WTC11 (cell line): ENCODE measurements at places on chromosomes 2 and 18.

- H3K4me3 ChIP-seq = peak overlapping the region; percentile 76
- H3K36me3 ChIP-seq = no peaks in the 10 kb centered on the region
- peaks cover 49% of the 10 kb centered on the region for H3K4me1 ChIP-seq
- no peak overlapping the region for H3K27ac ChIP-seq
These were observed 10.0 kb upstream of the GBX2 start for GRCh38 chr2:236177967-236178889.

- H3K27ac ChIP-seq = no peak overlapping the region
- H3K27me3 ChIP-seq = no peaks in the 10 kb centered on the region
- H3K36me3 ChIP-seq = peaks cover 3% of the 10 kb centered on the region; the same call in 1 of the 2 replicates
These were observed 137.9 kb downstream of the ATAD2B start for GRCh38 chr2:23789012-23789411.

- DNase-seq = no peak
- H3K27me3 ChIP-seq = no peaks in the 10 kb centered on the region
- peaks cover 10% of the 10 kb centered on the region; the same call in 1 of the 2 replicates for H3K4me1 ChIP-seq
- no peak overlapping the region for H3K4me3 ChIP-seq
- no peak overlapping the region for H3K27ac ChIP-seq
- H3K36me3 ChIP-seq = no peaks in the 10 kb centered on the region
These were observed 54.1 kb downstream of the FIGN start for GRCh38 chr2:163681745-163682144.

DNA sequence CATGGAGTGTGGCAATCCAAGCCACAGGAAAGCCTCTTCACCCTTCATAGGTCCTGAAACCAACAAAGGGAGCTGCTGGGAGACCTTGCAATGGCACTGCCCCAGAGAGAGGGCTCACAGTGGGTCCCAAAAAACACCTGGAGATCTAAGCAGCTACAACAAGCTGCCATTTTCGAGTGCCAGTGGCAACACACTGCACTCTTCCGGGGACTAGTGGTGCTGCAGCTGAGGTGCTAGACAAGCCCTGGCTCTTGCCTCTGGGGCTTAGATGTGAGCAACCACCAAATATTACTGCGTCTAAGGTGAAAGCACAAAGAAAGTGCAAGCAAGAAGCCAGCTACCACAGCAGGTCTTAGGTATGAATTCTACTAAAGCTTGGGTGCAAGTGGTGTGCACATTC is 192.9 kb downstream of the NOL4 start:
- 0 out of 2 replicates have a peak, but pooled peaks cover 4% of the 10 kb centered on the region for H3K4me1 ChIP-seq
- H3K27me3 ChIP-seq = no peaks in the 10 kb centered on the region
- no peak overlapping the region for H3K4me3 ChIP-seq
- no peak overlapping the region for H3K27ac ChIP-seq

GRCh38 chr2:2579814-2580213 is 248.7 kb upstream of the MYT1L start:
- no peak overlapping the region for H3K4me3 ChIP-seq
- DNase-seq = no peak
- no peaks in the 10 kb centered on the region for H3K36me3 ChIP-seq
- no peaks in the 10 kb centered on the region for H3K27me3 ChIP-seq

DNA sequence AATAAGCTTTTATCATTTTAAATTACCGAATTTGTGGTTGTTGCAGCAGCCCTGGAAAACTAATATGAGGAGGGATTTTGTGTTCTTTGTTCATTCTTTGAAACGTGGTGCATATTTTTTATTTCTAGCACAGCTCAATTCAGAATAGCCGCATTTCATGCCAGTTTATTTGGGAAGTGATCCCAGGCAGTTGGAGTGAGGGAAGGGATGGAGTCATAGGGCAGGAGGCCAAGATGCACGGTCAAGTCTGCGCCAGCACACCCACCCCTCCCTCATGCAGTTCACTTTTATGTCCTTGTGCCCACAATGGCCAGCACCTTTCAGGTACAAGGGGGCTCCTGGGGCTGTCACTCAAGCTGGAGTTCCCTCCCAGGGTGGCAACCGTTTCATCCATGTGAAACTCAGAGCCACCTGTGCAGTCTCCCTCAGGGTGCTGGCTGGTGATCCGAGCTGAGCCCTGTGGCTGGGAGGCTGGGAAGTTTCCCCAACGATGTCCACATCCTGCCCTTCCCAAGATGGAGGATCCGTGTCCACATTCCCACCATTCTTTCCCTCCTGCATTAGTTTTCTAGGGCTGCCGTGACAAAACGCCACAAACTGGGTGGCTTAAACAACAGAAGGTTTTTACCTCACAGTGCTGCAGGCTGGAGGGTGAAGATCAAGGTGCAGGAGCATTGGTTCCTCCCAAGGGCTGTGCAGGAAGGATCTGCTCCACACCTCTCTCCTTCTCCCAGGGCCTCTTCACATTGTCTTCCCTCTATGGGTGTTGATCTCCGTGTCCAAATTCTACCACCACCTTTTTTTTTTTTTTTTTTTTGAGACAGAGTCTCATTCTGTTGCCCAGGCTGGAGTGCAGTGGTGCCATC is 68.5 kb upstream of the ITGA6 start:
- peaks cover 5% of the 10 kb centered on the region for H3K4me1 ChIP-seq
- no peaks in the 10 kb centered on the region; the same call in 1 of the 2 replicates for H3K27me3 ChIP-seq
- H3K36me3 ChIP-seq = no peaks in the 10 kb centered on the region
- H3K4me3 ChIP-seq = no peak overlapping the region
- no peak for DNase-seq

- H3K4me3 ChIP-seq = no peak overlapping the region
- DNase-seq = no peak
- H3K36me3 ChIP-seq = no peaks in the 10 kb centered on the region
- H3K27me3 ChIP-seq = no peaks in the 10 kb centered on the region
These were observed 348.9 kb upstream of the RAB12 start for GRCh38 chr18:8260319-8260718.

DNA sequence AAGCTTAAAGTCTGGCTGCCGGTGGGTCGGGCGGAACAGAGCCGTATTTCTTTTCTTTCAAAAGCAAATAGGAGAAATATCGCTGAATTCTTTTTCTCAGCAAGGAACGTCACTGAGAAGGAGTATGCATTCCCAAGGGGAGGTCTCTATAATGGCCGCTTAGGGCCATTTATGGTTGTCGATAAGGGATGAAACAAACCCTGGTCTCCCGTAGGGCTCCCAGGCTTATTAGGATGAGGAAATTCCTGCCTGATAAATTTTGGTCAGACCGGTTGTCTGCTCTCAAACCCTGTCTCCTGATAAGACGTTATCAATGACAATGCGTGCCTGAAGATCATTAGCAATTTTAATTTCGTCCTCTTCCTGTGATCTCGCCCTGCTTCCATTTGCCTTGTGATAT is 227.7 kb upstream of the ZEB2 start:
- no peaks in the 10 kb centered on the region for H3K4me1 ChIP-seq
- H3K27me3 ChIP-seq = peaks cover 5% of the 10 kb centered on the region; the same call in 1 of the 2 replicates
- peak; percentile 46 for DNase-seq
- H3K27ac ChIP-seq = no peak overlapping the region

- no peak for DNase-seq
These were observed 27.4 kb upstream of the MRO start for GRCh38 chr18:50847192-50847591.

GRCh38 chr2:109402180-109402579 is 211.6 kb downstream of the SEPTIN10 start:
- no peak overlapping the region for H3K4me3 ChIP-seq
- H3K4me1 ChIP-seq = peaks cover 3% of the 10 kb centered on the region; the same call in 1 of the 2 replicates
- H3K27ac ChIP-seq = no peak overlapping the region

DNA sequence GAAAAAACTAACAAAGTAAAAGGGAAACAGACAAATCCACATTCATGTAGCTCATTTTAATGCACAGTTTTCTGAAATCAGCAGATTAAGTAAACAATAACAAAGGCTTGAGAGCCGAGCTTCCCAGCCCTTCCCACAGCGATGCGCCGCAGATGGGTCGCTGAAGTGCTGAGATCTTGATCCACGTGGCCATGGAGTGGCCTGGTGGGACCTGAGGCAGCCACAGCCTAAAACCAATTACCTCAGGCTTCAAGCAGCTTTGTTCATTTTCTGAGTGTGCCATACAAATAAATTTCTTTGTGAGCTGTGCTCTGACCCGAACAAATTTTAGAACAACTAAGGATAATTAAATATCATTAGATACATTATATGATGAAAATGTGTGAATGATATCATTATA is 25.6 kb upstream of the CYRIA start:
- H3K4me3 ChIP-seq = no peak overlapping the region
- no peak overlapping the region for H3K27ac ChIP-seq
- no peak for DNase-seq

DNA sequence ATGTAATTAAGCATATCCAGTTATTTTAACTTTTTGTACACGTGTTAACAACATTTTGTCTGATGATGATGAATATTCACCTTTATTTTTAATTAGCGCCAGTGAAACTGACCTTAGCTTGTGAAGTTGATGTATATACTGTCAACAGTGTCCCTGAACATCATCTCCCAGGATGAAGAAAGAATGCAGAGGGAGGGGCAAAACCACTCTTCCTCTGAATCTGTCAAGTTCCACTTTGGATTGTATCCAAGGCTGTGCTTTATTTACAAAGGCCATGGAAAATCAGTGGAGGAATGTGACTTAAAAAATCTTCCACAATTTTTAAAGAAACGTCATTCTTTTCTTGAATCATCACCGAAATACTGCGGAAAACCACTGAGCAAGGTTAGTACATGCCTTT is 4.5 kb upstream of the RMDN2 start:
- DNase-seq = no peak
- no peak overlapping the region for H3K4me3 ChIP-seq
- no peak overlapping the region for H3K27ac ChIP-seq
- H3K36me3 ChIP-seq = no peaks in the 10 kb centered on the region

DNA sequence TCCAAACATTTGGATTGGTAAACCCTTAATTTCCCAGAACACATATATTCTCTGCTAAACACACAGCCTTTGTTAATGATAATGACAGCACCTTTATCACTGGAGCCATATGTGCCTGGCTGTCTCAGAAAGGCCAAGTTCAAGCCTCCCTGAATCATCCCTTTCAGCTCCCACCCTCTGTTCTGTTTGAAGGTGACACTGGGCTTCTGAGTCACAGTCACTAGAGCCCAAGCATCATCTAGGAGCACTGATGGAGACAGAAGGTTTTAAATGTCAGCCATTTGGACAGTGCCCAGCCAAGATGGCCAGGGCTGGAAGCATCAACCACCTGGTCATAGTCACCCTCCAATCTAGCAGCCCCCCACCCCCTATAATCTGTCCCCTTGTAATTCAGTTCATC is 80.6 kb downstream of the NRP2 start:
- H3K4me3 ChIP-seq = no peak overlapping the region
- no peak for DNase-seq
- H3K27me3 ChIP-seq = no peaks in the 10 kb centered on the region; the same call in 1 of the 2 replicates
- no peaks in the 10 kb centered on the region; the same call in none of the 2 replicates for H3K36me3 ChIP-seq
- H3K4me1 ChIP-seq = peaks cover 31% of the 10 kb centered on the region

GRCh38 chr18:49137585-49137984 is 186.8 kb upstream of the SMAD7 start:
- H3K27ac ChIP-seq = no peak overlapping the region
- peaks cover 15% of the 10 kb centered on the region for H3K4me1 ChIP-seq
- no peak for DNase-seq
- no peak overlapping the region for H3K4me3 ChIP-seq

GRCh38 chr2:203500951-203501350 is 34.1 kb downstream of the RAPH1 start:
- no peak overlapping the region for H3K27ac ChIP-seq
- H3K4me3 ChIP-seq = no peak overlapping the region
- peaks cover 28% of the 10 kb centered on the region for H3K36me3 ChIP-seq
- DNase-seq = no peak
- H3K4me1 ChIP-seq = peaks cover 5% of the 10 kb centered on the region; the same call in 1 of the 2 replicates
- H3K27me3 ChIP-seq = no peaks in the 10 kb centered on the region

- no peaks in the 10 kb centered on the region for H3K4me1 ChIP-seq
- H3K27ac ChIP-seq = no peak overlapping the region
- H3K27me3 ChIP-seq = peaks cover 81% of the 10 kb centered on the region
- peaks cover 6% of the 10 kb centered on the region; the same call in 1 of the 2 replicates for H3K36me3 ChIP-seq
- DNase-seq = no peak
These were observed 108.9 kb downstream of the INHBB start for GRCh38 chr2:120454654-120455385.

GRCh38 chr2:1886405-1886992 is 142.2 kb upstream of the PXDN start:
- no peaks in the 10 kb centered on the region for H3K36me3 ChIP-seq
- peaks cover 6% of the 10 kb centered on the region; the same call in 1 of the 2 replicates for H3K4me1 ChIP-seq
- no peaks in the 10 kb centered on the region for H3K27me3 ChIP-seq
- no peak overlapping the region for H3K4me3 ChIP-seq

GRCh38 chr2:98805412-98806171 is 74.7 kb upstream of the MGAT4A start:
- no peak for DNase-seq
- H3K4me3 ChIP-seq = no peak overlapping the region
- peaks cover 19% of the 10 kb centered on the region; the same call in 1 of the 2 replicates for H3K4me1 ChIP-seq
- H3K27ac ChIP-seq = no peak overlapping the region

- H3K4me3 ChIP-seq = no peak overlapping the region
- H3K36me3 ChIP-seq = no peaks in the 10 kb centered on the region
- peaks cover 7% of the 10 kb centered on the region for H3K4me1 ChIP-seq
- H3K27ac ChIP-seq = no peak overlapping the region
- peaks cover 22% of the 10 kb centered on the region for H3K27me3 ChIP-seq
- DNase-seq = no peak
These were observed 72.3 kb downstream of the INHBB start for GRCh38 chr2:120418174-120418787.

DNA sequence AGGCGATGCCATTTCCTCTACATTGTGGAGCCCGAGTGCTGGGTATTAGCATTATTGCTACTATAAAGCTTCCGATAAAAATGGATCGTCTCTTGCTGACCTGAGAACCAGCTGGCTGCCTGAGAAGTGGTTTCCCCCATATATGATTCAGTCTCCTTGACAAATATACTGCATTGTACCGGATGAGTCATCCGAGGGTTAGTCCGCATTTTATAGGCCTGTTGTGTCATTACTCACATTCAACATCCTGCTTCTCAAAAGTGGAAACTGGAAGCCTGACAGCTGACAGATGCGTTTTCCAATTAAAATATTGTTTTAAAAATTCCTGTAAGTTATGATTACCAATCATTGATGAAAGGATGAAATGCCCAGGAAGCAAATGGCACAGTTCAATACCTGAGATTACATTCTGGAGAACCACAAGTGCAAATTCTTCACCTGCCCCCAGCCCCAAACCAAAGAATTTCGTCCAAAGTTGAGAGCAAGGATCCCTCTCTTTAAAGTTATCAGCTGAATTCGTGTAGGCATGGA is 65.7 kb downstream of the SPRED2 start:
- H3K27me3 ChIP-seq = no peaks in the 10 kb centered on the region
- no peak for DNase-seq
- no peak overlapping the region for H3K27ac ChIP-seq
- H3K4me3 ChIP-seq = no peak overlapping the region
- peaks cover 48% of the 10 kb centered on the region for H3K4me1 ChIP-seq

- H3K4me3 ChIP-seq = no peak overlapping the region
- H3K36me3 ChIP-seq = 0 out of 2 replicates have a peak, but pooled peaks cover 3% of the 10 kb centered on the region
- DNase-seq = no peak
- no peak overlapping the region for H3K27ac ChIP-seq
These were observed 1053.5 kb upstream of the CELF4 start for GRCh38 chr18:38619129-38619528.

- no peak overlapping the region for H3K27ac ChIP-seq
- H3K4me3 ChIP-seq = no peak overlapping the region
- H3K27me3 ChIP-seq = no peaks in the 10 kb centered on the region
These were observed 185.5 kb downstream of the NOL4 start for GRCh38 chr18:34039201-34039600.

GRCh38 chr2:122481244-122481622 is 725.8 kb downstream of the TSN start:
- H3K36me3 ChIP-seq = peaks cover 14% of the 10 kb centered on the region
- peaks cover 37% of the 10 kb centered on the region for H3K4me1 ChIP-seq
- no peak overlapping the region for H3K27ac ChIP-seq
